ENCODE measurements at places on chromosomes 11 and 22. TPM values are rescaled to one million over a fixed set of nuclear protein-coding genes. Genes with fewer than 3 reads are reported as not detected.

DNA sequence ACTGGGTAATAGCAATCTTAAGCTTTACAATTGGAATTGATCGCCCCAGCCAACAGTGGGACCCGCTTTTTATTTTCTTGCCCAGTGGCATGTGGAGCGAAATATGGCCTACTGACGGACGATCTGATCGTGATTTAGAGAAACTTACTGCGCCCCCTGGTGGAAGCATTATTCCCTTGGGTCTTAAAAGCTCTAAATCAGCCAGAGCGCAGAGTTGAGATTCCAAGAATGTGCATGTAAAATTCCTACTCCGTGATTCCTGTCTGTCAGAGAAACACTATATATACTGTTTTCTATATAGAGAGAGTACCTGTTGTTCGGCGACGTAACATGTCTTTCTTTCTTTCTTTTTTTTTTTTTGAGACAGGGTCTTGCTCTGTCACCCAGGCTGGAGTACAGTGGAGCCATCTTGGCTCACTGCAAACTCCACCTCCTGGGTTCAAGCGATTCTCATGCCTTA lies 3.7 kb upstream of the DPF2 start:
- DNase-seq, result peak; percentile 79

DNA sequence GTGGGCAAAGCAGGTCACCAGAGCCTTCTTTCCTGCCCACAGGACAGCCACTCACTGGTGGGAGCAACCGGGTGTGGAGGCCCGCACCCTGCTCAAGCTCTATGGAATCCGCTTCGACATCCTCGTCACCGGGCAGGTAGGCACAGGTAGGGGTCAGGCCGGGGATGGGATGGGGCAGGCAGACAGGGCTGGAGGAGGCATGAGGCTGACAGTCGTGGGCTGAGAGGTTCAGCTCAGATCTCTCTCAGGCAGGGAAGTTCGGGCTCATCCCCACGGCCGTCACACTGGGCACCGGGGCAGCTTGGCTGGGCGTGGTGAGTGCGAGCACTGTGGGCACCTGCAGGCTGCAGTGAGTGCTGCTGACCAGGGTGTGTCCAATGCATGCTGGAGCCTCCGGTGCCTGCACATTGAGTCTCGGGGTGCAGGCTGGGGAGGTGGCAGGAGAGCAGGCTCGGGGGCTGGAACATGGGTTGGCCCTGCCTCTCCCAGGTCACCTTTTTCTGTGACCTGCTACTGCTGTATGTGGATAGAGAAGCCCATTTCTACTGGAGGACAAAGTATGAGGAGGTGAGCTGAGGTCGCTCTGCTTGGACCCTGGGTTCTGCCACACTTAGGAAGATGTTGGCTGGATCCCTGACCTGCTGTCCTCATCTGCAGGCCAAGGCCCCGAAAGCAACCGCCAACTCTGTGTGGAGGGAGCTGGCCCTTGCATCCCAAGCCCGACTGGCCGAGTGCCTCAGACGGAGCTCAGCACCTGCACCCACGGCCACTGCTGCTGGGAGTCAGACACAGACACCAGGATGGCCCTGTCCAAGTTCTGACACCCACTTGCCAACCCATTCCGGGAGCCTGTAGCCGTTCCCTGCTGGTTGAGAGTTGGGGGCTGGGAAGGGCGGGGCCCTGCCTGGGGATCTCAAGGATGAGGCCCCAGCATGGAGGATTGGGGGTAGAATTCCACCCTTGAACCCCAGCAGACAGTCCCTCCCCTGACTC lies 6.3 kb downstream of the SLC7A4 start:
- peak; percentile 55 for DNase-seq

GRCh38 chr22:46794067-46794466 lies 31.6 kb downstream of the TBC1D22A start:
- no peak for DNase-seq

DNA sequence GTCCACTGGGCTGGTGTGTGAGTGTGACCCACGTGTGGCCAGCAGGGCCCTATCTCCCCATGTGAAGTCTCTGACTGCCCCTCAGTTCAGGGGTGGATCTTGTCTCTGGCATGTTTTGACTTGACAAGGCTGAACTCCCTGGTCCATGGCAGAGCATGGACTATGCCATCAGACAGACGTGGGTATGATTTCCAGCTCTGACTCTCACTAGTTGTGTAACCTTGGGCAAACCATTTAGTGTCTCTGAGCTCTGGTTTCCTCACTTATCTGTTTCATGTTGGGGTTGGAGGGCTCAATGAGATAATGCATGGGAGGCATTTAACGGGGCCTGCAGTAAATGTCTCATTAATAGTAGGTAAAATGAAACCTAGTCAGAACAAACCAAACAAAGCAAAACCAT lies 254.5 kb upstream of the NARS2 start:
- DNase-seq, result no peak

DNA sequence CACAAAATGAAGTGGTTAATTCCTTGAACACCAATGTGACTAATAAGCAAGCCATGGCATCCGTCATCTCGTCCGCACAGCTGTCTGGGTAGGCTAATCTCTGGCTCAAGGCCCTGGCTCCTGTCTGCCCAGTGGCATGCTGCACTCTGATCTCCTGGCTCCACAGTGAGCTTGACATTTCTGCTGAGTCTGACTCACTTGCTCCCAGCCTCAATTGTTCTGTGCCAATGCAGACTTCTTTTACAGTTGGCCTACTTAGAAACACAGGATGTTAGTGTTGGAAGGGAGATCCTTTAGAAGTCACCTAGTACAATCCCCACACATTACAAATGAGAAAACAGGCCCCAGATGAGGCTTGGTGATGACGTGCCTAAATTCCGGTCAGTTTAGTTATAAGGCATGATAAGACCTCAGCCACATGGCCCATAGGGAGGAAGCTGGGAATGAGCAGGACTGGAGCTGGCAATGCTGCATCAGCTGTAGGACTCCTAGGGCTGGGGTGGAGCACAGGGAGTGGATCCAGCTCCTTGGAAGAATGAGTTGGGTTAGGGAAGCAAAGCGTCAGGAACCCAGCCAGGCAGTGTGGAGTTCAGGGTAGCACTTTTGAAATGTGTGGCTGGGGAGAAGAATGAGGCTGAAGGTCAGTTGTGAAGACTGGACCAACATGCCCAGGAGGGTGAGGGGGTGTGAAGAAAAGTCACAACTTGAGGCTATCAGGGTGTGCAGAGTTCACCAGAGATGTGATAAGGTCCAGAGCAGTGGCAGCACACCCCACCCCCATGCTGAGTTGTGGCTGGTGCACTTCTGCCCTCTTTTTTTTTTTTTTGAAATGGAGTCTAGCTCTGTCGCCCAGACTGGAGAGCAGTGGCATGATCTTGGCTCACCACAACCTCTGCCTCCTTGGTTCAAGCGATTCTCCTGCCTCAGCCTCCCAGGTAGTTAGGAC lies 70.2 kb upstream of the EED start:
- DNase-seq, result no peak

DNA sequence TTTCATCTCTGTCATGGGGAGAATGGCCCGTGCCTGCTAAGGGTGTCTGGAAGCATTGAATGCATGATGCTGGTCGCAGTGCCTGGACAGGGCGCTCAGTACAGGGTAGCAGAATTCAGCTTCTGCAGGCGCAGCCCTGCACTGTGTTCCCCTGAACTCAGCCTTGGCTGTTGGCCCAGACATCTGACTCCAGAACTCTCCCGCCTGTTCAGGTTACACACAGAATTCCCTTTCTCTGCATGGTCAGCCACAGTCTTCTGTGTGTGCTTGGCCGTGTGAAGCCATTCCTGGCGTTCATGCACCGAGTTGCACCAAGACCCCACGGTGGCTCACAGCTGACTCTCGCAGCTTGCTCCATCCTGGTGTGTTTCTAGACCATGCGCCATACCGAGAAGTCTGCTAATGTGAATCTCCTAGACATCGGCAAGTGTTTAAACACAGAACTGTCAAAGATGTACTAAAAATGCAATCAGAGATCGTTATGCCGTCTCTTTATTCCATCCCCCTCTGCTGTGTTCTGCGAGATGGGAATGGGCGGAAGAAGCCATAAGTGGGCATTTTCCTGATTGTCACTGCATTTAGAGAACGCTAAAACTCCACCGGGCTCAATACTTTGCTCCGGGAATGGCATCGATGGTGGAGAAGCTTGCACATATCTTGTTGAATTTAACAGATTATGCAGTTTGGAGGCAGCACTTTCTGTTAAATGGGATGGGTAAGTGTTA lies 55.6 kb downstream of the MPPED1 start:
- peak; percentile 19 for DNase-seq

GRCh38 chr11:2796508-2797113 lies 89.0 kb downstream of the CDKN1C start:
- no peak for DNase-seq

- DNase-seq, result no peak
These were observed 46.9 kb downstream of the MICAL2 start for GRCh38 chr11:12157241-12157661.

GRCh38 chr11:22407921-22408320 lies 69.7 kb downstream of the SLC17A6 start:
- DNase-seq, result peak; percentile 5

GRCh38 chr11:129021295-129021694 lies 78.6 kb upstream of the TP53AIP1 start:
- DNase-seq, result no peak

DNA sequence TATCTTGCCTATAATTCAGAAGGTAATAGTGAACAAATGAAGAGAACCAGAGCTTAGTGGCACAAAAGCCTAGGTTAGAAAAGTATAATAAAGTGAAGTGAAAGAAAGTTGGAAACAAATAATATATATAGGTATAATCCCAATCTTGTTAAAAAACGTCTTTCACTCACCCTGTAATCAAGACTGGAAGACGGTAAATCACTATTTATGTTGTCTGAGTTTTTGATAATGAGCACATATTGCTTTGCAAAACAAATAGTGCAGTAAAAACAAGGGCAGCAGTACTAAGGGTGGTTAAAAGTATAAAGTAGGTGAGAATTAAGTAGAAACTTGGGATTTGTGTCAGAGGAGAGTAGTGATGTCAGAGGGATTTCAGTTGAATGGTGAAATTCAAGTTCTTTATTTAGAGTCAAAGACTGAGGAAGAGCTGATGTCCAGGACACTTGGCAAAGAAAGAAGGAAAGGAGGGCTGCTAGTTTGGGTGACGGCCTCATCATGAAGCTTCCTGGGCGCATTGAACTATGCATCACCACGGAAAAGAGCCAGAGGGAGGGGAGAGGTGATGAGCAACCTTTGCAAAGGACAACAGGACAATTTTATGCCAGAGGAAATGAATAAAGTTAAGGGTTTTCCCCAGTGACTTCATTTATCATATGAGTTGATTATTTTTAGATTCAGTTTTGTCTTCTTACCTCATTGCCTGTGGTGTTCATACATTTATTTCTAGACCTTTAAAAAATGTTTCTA lies 11.4 kb downstream of the NCAM1 start:
- no peak for DNase-seq

- no peak for DNase-seq
These were observed 1.2 kb upstream of the TSKU start for GRCh38 chr11:76781807-76782530.

DNA sequence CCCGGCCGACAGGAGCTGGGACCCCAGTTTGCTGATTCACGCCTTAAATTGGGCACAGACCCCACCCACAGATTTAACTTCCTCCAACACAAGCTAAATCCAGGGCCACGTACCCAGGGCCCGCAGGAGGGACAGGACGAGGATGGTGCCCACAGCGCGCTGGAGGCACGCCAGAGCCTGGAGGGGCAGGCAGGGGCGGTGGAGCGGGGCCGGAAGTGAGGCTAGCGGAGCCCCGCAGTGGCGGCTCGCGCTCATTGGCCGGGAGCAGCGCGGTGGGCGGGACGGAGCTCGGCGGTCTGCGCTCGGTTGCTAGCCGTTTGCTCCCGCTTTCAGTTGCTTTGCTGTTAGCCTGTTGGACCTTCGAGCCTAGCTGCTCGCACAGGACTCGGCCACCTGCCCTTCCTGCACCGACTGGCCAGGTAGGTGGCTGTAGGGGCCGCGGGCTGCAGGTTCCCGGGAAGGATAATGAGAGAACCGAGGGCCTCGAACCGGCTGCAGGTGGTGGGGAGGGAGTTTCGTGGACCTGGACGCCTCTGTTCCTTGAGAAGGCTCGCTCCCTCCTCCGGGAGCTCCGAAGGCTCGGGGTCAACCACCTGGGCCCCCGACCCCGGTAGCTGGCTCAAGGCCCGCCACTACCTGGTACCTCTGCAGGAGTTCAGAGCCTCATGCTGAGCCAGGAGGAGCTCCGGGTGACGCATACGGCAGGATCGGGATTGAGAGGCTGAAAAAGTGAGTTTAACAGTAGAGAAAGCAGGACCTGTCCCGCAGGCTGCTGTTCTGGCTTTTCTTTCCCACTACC lies at the start of gene CCDC134:
TSS of gene CCDC134 (plus strand) at position 332 of the 799 bp plus-strand sequence. CDS start 8,212 bp downstream, outside the sequence.
- DNase-seq, result peak; percentile 98

GRCh38 chr11:22749536-22749935 lies 80.1 kb downstream of the SVIP start:
- no peak for DNase-seq

DNA sequence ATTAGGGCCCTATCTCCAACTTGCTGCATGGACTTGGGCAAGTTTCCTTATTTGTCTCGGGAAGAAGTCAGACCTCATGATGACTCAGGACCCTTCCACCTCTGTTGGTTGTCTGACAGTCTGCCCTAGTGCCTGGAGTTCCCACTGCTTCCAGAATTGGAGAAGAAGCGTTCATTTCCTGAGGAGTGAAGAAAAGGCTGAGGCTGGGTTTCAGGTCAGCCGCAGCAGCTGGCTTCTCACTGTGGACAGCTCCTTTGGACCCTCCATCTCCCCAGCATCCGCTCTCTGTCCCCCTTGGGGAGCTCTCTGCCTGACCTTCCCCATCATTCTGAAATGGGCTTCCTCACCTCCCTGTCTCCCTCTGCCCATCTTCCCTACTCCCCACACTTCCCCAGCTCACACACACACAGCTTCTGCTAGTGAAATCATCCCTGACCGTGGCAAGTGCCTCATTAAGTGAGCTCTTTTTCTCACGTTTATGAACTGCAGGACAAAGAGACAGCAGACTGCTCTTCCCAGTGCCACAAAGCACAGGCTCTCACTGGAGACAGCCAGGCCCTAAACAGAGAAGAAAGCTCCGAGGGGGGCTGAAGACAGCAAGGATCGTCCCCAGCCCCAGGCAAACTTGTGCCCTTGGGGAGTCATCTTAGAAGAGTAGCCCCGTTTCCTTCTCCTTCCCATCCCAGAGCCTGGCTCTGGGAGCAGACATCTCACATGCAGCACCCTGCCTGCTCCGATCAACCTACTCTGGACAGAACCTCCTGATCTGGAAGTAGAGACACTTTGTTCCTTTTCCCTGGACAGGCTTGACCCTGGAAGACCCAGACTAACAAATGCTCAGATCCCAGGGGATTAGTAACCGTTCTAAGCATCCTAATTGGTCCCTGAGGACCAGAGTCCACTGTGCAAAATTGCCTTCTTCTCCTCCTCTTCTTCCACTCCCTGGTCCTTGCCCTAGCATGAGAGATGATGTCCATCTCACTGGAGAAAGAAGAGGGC lies 157.9 kb downstream of the FEZ1 start:
- no peak for DNase-seq

Gene BEST1
- total RNA-seq, result 0.30 TPM

Gene MS4A2
- total RNA-seq, result not detected

Gene OR51E2
- not detected for total RNA-seq

Gene FOLR2
- total RNA-seq, result not detected

Gene ARHGEF12
- total RNA-seq, result 19.2 TPM

Gene SORL1
- total RNA-seq, result 13.3 TPM
